Naive B cell (primary cell): ENCODE measurements at places on chromosomes 16 and 17. TPM values are rescaled to one million over a fixed set of nuclear protein-coding genes. Genes with fewer than 3 reads are reported as not detected.

GPR142 gene
- polyA plus RNA-seq, result not detected

PPP4C gene
- 219 TPM for polyA plus RNA-seq

HSD17B1 gene
- polyA plus RNA-seq, result not detected

NPIPB6 gene
- polyA plus RNA-seq, result not detected

DNAH9 gene
- polyA plus RNA-seq, result not detected

- H3K36me3 ChIP-seq, result no peaks in the 10 kb centered on the region
- no peak overlapping the region for H3K4me3 ChIP-seq
- no peak for DNase-seq
These were observed 24.0 kb upstream of the PHB1 start for GRCh38 chr17:49438436-49439278.

- H3K27me3 ChIP-seq, result peaks cover 14% of the 10 kb centered on the region
- H3K27ac ChIP-seq, result no peak overlapping the region
- no peak for DNase-seq
- H3K4me1 ChIP-seq, result peaks cover 16% of the 10 kb centered on the region
- no peak overlapping the region for H3K4me3 ChIP-seq
These were observed 48.4 kb downstream of the AKAP1 start for GRCh38 chr17:57133486-57133885.

DNA sequence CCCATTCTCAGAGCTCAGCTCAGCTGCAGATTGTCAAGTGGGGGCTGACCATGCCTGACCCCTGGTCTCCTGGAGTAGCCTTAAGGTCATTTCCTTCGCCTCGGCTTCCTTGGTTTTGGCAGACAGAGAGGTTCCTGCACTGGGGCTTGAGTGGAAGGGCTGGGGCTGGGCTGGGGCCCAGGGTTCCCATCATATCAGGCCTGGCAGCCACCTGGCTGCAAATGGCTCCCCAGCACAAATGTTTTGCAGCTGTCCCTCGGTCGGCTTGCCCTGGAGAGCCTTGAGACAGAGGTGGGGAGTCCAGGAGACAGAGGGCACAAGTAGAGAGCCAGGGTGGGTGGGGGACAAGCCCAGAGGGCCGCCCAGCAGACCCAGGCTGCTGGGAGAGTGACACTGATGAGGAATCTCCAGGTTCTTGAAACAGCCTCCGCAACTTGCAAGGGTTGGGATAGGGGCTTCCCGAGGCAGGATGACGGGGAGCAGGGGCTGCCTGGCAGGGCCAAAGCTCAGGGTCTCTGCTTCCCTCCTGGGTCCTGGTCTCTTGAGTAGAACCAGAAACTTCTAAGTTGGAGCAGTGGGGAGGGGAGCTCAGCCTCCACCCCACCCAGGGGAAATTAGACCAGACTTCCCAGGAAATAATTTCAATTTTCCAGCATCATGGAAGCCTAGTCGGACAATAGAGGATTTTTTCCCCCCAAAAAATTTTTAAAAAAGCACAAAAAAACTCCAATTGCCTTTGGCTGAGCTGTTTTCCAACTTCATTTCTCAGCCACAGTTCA lies 19.3 kb downstream of the IGFBP4 start:
- no peak for DNase-seq
- H3K27me3 ChIP-seq, result no peaks in the 10 kb centered on the region
- no peaks in the 10 kb centered on the region for H3K36me3 ChIP-seq
- H3K27ac ChIP-seq, result no peak overlapping the region

DNA sequence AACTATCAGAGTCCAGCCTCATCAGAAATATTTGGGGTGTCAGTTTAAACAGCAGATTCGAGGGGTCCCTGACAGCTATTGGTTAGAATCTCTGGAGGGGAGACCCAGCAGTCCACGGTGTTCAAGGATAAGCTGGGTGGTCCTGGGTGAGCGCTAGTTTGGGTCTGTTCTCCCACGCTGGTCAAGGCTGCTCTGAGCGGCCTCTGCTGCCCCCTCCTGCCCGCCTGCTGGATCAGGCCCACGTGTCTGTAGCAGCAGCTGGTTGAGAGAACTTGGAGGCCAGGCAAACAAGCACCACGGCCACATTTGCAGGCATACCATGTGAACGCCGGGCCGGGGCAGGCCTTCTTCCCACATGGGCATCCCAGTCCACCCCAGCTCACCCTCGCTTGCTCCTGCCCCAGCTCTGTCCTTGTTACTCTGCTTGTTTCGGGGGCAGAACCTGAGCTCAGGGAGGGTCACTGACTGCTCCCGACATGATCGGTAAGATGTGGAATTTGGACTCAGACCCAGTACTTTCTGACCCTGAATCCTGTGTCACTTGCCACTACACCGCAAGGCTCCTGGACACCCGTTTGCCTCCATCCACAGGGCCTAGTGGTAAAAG lies 7.4 kb downstream of the FOXF1 start:
- no peak overlapping the region for H3K27ac ChIP-seq
- DNase-seq, result no peak
- peaks cover 21% of the 10 kb centered on the region for H3K4me1 ChIP-seq
- H3K36me3 ChIP-seq, result no peaks in the 10 kb centered on the region
- peaks cover 91% of the 10 kb centered on the region for H3K27me3 ChIP-seq
- no peak overlapping the region for H3K4me3 ChIP-seq

- DNase-seq, result no peak
- H3K4me1 ChIP-seq, result no peaks in the 10 kb centered on the region
- H3K4me3 ChIP-seq, result no peak overlapping the region
- H3K36me3 ChIP-seq, result no peaks in the 10 kb centered on the region
- H3K27me3 ChIP-seq, result peaks cover 24% of the 10 kb centered on the region
These were observed 87.7 kb downstream of the MRM3 start for GRCh38 chr17:869567-870525.
